Activated CD4-positive, CD25-positive, alpha-beta regulatory T cell treated with anti-CD3 and anti-CD28 coated beads, Interleukin-2, amount 50 U/mL, for 24 hours (primary cell): ENCODE measurements at places on chromosomes 3 and 15.

DNA sequence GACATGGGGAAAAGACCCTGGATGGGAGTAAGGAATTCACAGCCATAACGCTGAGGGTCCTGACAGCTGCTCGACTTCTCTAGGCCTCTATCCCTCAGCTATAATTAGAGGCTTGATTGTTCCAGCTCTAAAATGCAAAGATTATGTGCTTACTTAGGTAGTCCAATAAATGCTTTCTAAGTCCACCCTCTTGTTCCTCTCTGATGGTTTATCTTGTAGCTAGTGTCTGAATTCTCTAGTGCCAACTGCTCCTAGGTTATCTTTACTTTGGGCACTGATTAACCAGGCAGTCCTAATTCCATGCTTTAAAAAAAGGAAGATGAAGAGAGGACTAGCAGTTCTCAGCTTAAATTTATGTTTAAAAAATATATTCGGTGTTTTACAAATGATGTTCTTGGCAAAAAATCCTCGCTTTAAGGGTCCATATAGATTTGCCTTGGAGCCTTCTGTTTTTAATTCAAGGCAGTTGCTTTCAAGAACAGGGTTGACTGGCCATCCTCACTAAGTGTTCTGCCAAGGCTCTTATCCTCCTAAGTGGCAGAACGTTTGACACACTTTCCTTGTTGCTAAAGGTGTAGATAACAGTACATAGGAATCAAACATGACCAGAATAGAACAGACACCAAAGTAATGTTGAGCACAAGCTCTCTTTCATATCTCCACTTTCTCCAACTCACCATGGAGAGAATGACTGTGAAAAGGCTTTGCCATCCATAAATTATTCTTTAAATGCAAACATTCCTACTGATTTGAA lies 60.6 kb downstream of the THRB start:
- ATAC-seq = no peak

- ATAC-seq = no peak
These were observed 64.3 kb upstream of the PLCL2 start for GRCh38 chr3:16820485-16820884.

DNA sequence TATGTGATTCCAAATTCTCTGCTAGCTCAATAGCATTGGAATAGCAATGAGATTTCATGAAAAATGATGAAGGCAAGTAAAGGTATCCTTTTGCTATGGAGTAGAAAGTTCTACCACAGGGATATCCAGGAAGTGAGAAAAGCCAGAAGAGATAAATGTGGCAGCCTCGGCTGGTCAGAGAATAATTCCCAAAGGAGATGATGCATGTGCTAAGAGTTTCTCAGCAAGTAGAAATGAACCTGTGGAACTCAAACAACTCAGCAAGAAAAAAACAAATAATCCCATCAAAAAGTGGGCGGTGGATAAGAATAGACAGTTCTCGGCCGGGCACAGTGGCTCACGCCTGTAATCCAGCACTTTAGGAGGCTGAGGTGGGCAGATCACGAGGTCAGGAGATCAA lies 38.2 kb downstream of the ALS2CL start:
- no peak for ATAC-seq

GRCh38 chr3:89002191-89002590 lies 105.2 kb upstream of the EPHA3 start:
- no peak for ATAC-seq

- no peak for ATAC-seq
These were observed 11.1 kb downstream of the IGF2BP2 start for GRCh38 chr3:185813691-185814215.

- no peak for ATAC-seq
These were observed 206.1 kb upstream of the UBE2E2 start for GRCh38 chr3:22996920-22997571.

- no peak for ATAC-seq
These were observed 130.3 kb upstream of the DCBLD2 start for GRCh38 chr3:99031778-99032177.
